ENCODE measurements at places on chromosomes 6 and 20. TPM values are rescaled to one million over a fixed set of nuclear protein-coding genes. Genes with fewer than 3 reads are reported as not detected.

Gene RIPOR3
- not detected for total RNA-seq

Gene IYD
- not detected for total RNA-seq

GRCh38 chr6:83292900-83293843 lies 100.0 kb downstream of the RWDD2A start:
- no peak for DNase-seq

- DNase-seq, result no peak
Observed at GRCh38 chr20:59596690-59597089, 7.7 kb upstream of the PHACTR3 start.

- no peak for DNase-seq
Observed at GRCh38 chr6:45398075-45398813, 20.5 kb upstream of the SUPT3H start.

GRCh38 chr6:161363286-161363685 lies 89.4 kb upstream of the AGPAT4 start:
- DNase-seq, result no peak

GRCh38 chr20:8305449-8305978 lies 173.4 kb downstream of the PLCB1 start:
- DNase-seq, result peak; percentile 75

DNA sequence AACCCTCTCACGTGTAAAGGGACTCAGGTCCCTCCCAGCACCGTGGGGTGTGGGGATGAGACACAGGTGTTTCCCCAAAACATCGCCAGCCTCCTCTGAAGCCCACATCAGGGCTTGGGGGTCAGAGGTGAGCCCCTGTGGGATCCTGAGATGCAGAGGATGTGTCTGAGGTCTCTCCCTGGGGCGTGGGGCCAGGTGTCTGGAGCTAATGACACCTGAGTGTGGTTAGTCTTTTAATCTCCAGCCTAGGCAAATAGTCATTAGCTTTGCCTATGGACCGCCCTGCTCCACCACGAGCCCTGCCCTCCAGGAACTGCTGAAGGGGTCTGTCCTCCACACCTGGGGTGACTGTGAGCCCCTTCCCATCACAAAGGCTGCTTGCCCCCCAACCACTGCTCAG lies 1.7 kb downstream of the SRMS start:
- no peak for DNase-seq

DNA sequence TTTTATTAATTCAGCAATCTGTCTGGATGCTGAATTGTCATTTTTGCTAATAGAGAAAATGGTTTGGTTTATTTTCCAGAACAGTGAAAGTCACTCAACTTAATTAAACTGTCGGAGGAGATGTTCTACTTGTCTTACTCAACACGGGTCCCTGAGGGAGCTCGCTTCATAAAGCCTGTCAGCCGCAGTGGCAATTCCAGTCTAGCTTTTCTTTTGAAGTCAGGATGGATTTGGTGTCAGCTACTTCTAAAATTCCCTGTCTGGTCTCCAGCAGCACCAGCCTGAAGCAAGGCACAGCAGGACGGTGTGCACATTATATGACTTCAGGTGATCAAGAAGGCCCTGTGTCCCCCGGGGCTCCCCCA lies 261.5 kb downstream of the SLC24A3 start:
- no peak for DNase-seq

- no peak for DNase-seq
Observed at GRCh38 chr6:91013511-91013910, 426.6 kb upstream of the MAP3K7 start.

DNA sequence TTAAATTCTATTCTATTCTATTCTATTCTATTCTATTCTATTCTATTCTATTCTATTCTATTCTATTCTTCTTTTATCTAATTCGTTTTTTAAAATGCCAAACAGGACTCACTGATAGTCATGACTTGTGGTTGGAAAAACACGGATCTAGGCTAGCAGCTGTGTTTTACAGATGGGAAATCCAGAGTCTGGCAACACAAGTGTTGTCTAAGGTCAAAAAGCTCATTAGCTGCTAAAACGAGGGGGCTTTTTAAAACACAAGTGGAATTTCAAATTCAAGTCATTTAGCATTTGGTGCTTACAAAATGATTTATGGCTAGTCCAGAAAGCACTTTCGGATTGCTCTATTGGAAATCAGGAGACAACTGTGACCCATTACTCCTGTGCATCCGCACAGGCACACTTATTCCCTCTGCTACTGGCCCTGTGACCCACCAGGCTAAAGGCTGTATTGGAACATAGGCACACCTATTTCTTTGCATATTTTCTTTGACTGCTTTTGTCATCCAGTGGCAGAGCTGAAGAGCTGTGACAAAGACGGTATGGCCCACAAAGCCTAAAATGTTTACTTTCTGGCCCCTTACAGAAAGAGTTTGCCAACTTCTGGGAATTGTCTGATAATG lies 17.8 kb upstream of the MLIP start:
- no peak for DNase-seq

GRCh38 chr20:59078231-59078630 lies 35.6 kb upstream of the PRELID3B start:
- no peak for DNase-seq

DNA sequence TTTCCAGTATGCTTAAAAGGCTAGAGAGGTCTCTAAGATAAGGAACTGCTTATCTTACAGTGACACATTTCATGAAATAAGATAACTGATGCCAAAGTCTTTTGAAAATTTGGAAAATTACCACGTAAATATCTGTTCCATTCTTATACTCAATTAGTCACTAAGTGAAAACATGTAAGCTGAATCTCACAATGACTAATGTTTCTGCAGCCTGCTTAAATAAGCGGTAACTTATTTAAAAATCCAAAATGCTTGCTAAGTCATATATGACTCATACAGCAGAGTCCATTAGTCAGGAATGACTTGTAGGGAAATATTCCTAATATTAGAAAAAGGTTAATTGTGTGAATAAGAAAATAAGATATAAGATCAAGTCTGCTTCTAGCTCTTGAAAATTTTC lies 27.8 kb upstream of the LGSN start:
- no peak for DNase-seq

- DNase-seq, result no peak
Observed at GRCh38 chr6:111870051-111870741, 3.1 kb downstream of the FYN start.

- no peak for DNase-seq
Observed at GRCh38 chr20:22984008-22984407, 51.1 kb upstream of the SSTR4 start.

- no peak for DNase-seq
Observed at GRCh38 chr6:61841958-61842357, 444.1 kb downstream of the KHDRBS2 start.
